ENCODE measurements at places on chromosomes 2 and 18. TPM values are rescaled to one million over a fixed set of nuclear protein-coding genes. Genes with fewer than 3 reads are reported as not detected.

TEKT4 gene
- 0.16 TPM for polyA plus RNA-seq

GALNT5 gene
- 0.65 TPM for polyA plus RNA-seq

DHRS9 gene
- 0.90 TPM for polyA plus RNA-seq

ATG4B gene
- 61.0 TPM for polyA plus RNA-seq

SCYGR6 gene
- not detected for polyA plus RNA-seq

GPR75 gene
- 1.9 TPM for polyA plus RNA-seq

IL1R1 gene
- polyA plus RNA-seq = 28.5 TPM

VAMP5 gene
- 37.1 TPM for polyA plus RNA-seq
